A549 (cell line): ENCODE measurements at places on chromosomes 7 and 10. TPM values are rescaled to one million over a fixed set of nuclear protein-coding genes. Genes with fewer than 3 reads are reported as not detected.

The DNAJC9 gene
- 45.6 to 47.4 TPM (median 46.0 TPM) in 3 replicates for polyA plus RNA-seq

The SPAM1 gene
- not detected in 3 replicates for polyA plus RNA-seq

The GNGT1 gene
- not detected in 3 replicates for polyA plus RNA-seq

DNA sequence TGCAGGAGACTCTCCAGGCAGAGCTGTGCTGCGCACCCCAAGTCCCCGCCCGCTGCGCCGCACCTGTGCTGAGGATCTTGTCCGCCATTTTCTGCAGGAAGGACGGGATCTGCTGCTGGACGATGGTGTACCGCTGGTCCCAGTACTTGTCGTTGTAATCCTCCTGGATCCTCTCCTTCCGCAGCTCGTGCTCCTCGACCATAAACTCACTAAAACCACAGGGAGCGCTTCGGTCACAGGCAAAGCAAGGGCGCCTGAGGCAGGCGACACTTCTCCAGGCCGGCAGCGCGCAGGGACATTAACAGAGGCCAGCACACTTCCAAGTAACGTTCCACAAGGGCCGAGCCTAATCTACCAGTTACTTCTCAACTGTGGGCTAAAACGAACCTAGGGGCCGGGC is 13.1 kb upstream of the ADAM8 start:
- DNase-seq, result no peak

DNA sequence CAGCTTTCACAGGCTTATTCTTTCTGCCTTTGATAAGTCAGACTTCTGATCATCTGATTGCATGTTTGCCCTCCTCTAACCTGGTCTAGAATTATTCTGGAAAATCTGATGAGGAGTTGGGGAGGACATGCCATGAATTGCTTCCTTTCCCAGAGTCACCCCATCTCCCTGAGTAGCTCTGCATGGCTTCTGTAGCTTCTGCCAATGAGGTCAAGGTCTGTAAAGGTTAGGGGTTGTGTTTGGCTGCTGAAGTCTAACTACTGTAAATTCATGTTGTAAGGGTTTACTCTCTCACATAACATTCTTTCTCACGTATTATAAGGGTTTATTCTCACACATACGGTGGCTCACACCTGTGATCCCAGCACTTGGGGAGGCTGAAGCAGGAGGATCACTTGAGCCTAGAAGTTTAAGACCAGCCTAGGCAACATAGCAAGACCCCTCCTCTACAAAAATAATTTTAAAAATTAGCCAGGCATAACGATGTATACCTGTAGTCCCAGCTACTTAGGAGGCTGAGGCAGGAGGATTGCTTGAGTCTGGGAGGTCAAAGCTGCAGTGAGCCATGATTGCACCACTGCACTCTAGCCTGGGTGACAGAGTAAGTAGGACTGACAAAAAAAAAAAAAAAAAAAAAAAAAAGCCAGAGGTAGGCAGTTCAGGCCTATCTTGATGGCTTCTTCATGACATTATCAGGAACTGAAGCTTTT is 10.7 kb downstream of the GSTO2 start:
- DNase-seq, result no peak

The VWA2 gene
- not detected in 3 replicates for polyA plus RNA-seq

The UNC5B gene
- 0.14 to 0.26 TPM (median 0.16 TPM) in 3 replicates for polyA plus RNA-seq

- no peak for DNase-seq
Measured at GRCh38 chr10:64115471-64115870, 594.3 kb downstream of the REEP3 start.

DNA sequence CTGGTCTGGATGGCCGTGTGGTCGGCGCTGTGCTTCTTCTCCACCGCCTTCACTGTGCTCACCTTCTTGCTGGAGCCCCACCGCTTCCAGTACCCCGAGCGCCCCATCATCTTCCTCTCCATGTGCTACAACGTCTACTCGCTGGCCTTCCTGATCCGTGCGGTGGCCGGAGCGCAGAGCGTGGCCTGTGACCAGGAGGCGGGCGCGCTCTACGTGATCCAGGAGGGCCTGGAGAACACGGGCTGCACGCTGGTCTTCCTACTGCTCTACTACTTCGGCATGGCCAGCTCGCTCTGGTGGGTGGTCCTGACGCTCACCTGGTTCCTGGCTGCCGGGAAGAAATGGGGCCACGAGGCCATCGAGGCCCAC is 1.1 kb downstream of the FZD9 start:
- DNase-seq, result no peak

The TMEM270 gene
- not detected in 3 replicates for polyA plus RNA-seq

DNA sequence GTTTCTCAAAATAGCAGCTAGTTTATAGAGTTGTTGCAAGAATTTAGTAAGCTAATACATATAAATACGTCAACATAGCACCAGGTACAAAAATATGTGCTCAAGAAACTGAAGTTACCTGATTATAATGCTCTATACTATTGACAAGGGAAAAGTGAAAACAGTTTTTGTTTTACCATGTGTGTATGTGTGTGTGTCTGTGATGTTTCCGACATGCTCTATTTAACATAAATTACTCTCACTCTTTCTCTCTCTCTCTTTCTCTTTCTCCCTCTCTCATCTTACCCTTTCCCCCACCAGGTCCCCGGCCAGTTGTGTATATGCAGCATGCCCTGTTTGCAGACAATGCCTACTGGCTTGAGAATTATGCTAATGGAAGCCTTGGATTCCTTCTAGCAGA is 4.3 kb downstream of the LIPN start:
- DNase-seq, result no peak

DNA sequence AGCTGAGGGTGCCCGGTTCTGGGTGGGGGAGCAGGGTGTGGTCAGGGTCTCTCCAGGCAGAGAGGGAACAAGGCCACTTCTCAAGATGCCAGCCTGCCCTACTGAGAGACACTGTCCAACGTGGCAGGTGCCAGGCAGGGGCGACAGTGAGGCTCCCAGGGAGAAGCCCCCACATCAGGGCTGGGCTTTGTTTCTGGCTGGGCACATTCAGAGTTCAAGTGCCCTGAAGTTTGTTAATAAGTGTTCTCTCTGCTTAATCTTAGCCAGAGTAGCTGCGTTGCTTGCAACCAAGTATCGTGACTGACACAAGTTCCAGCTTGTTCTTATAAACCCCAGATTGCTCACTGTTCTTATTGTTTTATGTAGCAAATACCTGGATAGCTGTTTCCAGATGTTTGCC is 21.8 kb downstream of the FOXL3 start:
- DNase-seq, result no peak

DNA sequence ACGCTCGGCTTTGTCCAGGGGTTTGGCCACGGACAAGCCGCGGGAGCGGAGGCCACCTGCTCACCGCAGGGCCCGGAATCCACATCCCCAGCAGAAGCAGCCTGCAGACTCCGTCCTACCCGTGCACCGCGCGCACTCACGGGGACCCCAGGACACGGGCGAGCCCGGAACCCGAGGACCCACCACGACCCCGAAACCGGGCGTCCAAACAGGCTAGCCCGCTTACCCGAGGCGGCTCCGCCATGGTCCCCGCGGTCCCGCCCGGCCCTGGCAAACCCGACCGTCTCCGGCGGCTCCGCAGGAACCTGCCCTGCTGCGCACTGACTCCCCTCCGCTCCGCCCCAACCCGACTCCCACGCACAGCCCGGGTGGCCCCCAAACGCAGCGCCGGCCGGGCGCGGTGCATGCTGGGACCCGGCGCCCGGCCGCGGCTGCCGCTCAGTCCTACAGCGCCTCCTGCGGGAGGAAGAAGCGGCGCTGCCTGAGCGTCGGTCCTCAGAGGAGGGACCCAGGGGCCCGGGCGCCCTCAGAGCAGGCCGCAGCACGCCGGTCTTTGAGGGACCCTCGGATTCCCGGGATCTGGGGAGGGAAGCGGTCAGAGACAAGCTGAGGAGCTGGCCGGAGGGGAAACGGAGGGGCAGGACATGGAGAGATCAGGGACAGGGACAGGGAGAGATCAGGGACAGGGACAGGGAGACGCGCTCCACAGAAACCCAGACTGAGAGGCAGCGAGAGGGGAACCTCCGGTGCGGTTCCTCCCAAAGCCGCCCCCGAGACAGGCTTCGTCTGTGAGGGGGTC is at the start of gene ZNF786:
TSS of gene ZNF786 (minus strand) at position 322 of the 799 bp plus-strand sequence. CDS start at position 244, 78 bp downstream.
- DNase-seq, result peak; percentile 91

DNA sequence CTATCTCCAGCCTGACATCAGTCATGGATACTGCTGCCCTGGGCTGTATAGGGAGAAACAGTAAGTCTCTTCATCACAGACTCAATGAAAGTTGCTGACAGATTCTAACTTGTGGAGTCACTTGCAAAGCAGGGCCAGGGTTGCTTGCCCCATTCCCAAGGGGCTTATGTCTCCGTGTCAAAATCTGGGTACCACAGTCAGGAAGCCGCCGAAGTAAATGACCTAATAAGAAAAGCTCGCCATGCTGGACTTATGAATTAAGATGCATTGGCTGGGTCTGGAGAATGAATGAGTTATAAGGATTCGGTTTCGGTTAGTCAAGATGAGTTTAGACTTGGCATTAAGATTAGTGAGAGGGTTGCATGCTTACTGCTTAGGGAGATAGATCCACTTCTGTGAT is 10.8 kb upstream of the OR6V1 start:
- no peak for DNase-seq

DNA sequence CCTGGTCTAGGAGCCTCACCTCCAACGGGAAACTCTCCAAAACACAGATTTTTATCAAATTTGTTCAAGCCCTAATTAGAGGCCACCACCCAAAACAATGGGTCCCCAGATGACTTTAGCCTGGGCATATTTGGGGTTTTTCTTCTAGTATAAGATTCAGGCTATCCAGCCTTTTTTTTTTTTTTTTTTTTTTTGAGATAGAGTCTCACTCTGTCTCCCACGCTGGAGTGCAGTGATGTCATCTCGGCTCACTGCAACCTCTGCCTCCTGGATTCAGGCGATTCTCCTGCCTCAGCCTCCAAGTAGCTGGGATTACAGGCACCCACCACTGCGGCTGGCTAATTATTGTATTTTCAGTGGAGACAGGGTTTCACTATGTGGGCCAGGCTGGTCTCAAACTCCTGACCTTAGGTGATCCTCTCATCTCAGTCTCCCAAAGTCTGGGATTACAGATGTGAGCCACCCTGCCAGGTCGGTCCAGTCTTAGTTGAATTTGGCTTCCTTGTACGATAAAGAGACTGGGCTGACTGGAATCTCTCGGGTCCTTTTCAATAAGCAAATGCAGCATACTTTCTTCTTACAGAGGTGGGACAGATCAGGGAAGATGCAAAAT is 91.4 kb upstream of the KLF6 start:
- DNase-seq, result no peak

The ADARB2 gene
- not detected in 3 replicates for polyA plus RNA-seq
